ENCODE measurements at places on chromosomes 3 and 15.
A peak's percentile ranks its signal among the peaks of the same experiment; 100 is the strongest.

DNA sequence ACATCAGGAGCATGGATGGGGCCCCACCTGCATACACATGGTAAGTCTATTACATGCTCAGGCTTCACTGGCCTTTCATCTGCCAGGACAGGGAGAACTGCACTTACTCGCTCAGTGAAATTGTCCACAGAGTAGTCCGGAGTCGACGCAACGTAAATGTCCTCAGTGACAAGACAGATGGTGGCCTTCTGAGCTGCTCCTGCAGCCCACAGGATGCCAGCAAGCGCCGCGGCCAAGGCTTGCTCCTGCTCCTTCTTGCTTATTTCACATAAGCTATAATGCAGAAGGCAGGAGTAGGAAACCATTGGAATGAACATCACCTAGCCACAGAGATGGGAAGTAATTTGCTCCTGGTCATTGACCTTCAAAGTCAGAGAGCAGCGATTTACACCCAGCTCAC, 14.4 kb downstream of the MINDY4B start:
- no peak for DNase-seq

DNA sequence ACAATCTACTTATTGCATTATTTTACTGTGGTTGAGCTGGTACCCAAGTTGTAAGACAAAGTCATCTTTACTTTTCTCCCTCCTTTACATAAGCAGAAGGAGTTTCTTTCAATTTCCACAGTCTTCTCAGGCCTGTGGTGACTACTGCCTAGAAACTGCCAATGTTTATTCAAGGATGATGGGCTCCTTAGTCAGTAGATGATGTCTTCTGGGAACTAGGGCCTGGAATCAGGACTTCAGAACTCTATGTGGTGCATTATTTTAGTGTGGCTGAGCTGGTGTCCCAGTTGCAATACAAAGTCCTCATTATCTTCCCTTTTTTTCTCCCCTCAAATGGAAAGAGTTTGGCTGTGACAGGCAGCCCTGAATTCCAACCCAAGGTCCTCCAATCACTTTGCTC, 1762.5 kb downstream of the SI start:
- DNase-seq: no peak

GRCh38 chr3:183515968-183516851, 39.3 kb downstream of the KLHL6 start:
- no peak for DNase-seq

DNA sequence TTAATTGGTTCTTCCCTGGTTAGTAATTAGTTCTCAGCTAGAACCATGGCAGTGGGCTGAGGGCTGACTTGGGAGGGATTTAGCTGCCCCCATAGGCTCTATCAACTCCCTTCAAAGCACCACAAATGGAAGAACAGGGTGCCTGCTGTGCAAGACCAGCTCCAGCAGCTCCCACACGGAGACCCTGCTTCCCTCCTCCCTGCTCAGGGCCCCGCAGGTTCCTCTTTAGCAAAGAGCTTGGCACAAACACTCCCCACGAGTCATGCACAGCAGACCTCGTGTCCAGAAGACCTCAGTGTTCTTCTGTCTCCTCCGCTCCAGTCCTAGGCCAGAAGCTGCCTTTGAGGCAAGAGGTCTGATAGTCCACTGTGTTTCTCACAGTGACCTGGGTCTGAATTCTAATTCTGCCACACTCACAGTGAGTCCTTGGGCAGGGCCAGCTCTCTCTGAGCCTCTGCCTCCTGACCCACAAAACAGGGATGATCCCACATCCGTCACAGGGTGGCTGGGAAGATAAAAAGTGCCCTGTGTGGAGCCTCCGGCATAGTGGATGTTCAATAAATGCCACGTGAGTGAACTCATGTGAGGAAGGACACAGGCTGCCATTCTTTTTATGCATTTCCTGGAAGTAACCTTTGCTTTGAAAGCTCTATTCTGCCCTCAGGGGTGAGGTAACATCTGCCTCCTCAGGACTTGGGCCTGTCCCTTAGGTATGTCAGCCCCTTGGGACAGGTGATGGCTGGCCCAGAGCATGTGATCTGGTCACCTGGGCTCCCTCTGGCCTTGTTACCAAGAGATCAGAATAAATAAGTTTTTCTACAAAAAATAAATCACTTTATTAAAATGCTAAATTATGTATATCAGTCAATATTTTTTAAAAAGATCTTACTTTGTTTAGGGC, 7.6 kb downstream of the RAB6B start:
- no peak for DNase-seq

DNA sequence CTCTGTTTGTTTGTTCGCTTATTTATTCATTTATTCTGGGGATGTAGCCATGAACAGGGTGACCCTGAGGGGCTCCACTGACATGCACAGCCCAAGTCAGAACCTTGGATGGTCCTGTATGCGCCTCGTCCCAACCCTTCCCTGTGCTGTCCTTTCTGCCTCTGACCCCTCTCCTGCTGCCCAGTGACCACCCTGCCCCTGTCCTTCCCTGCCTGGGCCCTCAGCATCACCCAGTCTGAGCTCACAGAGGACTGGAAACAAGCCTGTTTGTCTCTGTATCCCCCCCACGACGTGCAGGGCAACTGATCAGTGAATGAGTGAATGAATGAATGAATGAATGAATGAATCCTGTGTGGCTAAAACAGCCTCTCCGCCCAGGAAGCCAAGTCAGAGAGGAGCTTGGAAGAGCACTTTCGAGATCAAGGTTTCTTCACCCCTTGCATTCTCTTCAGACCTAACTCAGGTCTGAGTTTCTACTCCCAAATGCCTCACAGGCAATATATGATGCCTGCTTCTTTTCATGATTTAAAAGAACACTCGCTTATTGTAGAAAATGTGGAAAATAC, 157.7 kb downstream of the SMAD6 start:
- DNase-seq: no peak

- peak; percentile 15 for DNase-seq
These were observed 274.0 kb downstream of the RYR3 start for GRCh38 chr15:33584797-33585196.

- DNase-seq: no peak
These were observed 11.9 kb upstream of the PARL start for GRCh38 chr3:183896610-183897009.

- DNase-seq: peak; percentile 84
These were observed 49.2 kb downstream of the LDHAL6B start for GRCh38 chr15:59255680-59256336.

DNA sequence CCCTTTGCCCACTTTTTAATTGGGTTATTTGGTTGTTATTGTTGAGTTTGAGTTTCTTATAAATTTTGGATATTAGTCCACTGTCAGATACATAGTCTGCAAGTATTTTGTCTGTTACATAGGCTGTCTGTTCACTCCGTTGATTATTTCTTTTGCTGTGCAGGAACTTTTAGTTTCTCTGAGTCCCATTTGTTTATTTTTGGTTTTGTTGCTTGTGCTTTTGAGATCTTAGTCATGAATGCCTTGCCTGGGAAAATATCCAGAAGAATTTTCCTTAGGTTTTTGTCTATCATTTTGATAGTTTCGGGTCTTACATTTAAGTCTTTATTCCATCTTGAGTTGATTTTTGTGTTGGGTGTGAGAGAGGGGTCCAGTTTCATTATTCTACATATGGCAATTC, 254.5 kb downstream of the NLGN1 start:
- DNase-seq: peak; percentile 10

DNA sequence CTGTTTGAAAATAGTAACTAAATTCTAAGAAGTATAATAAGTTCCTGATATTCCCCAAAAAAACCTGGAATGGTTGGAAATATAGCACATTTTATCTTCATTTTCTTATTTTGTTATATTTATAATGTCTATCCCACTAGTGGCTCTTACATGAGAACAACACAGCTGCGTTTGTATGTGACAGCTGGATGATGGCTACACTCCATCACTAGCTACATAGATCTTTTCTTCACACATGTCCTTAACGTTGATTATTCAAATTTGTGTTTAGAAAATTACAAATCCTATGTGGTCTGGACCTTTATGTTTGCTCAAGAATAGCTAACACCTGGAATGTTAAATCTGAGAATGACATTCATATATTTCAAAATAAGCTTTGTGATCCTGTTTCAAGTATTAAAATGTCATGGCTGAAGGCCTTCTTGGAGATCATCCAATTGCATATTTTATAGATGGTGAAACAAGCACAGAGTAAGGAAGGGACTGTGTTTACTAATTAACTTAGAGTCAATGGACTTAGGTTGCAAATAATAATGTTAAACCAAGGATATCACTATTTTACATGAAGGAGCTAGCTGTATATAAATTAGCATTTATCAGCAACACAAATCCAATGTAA, 60.8 kb downstream of the ATP13A5 start:
- DNase-seq: no peak

DNA sequence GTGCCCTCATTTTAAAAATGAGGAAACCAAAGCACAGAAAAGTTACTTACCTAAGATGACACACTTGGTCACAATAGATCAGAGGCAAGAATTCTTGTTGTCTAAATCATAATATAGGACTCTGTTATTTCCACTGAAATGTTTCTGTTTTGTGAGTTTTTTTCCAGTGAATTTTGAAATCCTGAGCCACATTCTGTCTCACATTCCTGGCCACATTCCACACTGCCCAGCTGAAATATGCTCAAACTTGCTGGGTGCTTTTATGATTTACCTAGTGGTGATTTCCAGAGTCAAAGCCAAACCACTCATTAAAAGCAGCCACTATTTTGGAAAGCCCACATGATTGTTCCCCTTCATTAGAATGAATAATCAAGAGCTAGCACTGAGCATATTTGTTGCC, 82.3 kb upstream of the NPHP3 start:
- no peak for DNase-seq

GRCh38 chr15:85642693-85643066, 152.0 kb downstream of the KLHL25 start:
- DNase-seq: peak; percentile 78

DNA sequence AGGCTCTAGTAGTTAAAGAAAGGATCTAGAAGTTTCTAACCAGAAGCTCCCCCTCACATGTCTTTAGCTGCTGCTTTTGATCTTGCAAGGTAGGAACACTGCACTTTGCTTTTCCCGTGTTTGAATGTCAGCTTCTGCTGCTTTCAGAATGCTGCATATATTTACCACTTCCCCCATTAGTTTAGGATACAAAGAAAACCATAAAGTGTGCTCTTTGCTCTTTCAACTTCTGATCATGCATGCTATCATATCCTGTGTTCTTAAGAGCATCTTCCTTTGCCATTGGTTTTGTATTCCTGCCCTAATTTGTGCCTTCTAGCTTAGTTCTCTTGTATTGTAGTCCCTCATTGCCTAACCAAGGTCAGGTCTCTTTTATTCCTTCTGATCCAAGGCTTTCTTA, 43.3 kb downstream of the ZNF609 start:
- no peak for DNase-seq

GRCh38 chr3:14290631-14291385, 111.6 kb upstream of the SLC6A6 start:
- DNase-seq: no peak

GRCh38 chr15:77782691-77783090, 150.0 kb upstream of the LINGO1 start:
- DNase-seq: no peak

DNA sequence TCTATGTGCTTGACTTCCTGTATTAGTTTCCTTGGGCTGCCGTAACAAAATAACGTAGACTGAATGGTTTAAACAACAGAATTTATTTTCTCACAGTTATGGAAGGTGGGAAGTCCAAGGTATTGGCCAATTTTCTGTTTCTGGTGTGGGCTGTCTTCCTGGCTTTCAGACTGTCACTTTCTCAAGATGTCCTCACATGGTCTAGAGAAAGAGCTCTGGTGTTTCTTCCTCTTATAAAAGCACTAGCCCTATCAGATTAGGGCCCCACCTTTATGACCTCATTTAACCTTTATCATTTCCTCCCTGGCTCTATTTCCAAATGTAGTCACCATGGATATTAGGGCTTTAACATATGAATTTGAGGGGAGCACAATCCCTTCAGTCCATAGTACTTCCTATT, 54.6 kb downstream of the SPRED1 start:
- DNase-seq: no peak

GRCh38 chr15:81253846-81254245, 57.2 kb downstream of the IL16 start:
- no peak for DNase-seq

DNA sequence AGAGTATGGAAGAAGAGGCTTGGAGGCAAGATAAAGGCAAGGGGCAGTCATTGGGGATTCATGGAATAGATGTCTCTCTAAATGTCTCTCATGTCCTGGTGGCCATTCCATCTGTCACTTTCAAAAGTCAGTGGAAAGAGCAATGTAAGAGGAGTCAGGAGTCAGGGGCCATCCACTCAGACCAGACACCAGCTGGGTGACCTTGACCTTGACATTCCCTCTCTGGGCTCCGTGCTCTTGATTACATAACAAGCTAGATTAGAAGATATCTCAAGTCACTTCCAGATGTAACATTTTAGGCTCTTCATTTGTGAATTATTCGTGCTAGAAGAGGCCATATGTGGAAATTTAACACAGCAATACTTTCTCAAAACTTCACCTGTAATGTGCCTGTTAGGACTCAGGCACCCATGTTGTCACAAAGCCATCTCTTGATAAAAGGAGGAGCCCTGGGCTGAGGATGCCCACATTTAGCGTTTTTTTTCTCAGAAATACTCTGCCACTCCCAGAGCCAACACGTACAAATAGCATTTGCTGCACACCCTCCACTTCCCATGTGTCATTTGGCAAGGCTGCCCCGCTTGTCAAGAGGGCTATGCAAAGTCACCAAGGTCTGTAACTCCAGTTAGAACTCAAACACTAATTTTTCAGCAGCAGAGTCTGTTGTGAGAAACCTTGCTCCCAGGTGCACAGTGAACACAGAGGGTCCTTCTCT, 321.7 kb downstream of the RORA start:
- DNase-seq: no peak

DNA sequence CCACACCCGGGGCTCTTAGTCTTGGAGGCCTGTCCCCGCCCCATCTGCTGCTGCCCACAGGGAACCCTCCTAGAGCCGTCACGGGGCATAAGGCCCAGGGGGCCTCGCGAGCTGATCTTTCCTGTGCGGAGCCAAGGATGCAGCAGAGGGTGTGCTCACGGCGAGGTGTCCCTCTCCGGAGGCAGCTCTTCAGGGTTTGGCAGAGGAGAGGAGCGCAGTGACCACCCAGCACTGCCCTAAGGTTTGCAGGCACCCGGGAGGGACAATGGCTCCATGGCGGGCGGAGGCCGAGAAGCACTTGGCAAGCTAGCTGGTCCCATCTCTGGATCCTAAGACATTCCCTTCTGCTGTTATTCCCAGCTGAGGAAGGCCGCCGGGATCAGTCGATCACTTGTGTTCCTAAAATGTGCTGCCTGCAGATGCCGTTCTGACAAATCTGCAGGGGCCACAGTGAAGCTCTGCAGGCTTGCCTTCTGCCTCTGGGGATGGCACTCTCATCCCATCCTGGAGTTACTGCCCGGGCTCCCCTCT, 47.4 kb upstream of the PCSK6 start:
- no peak for DNase-seq

- DNase-seq: no peak
These were observed 97.1 kb downstream of the ERC2 start for GRCh38 chr3:56370991-56371775.

- no peak for DNase-seq
These were observed 69.5 kb downstream of the CBLB start for GRCh38 chr3:105799286-105799685.

DNA sequence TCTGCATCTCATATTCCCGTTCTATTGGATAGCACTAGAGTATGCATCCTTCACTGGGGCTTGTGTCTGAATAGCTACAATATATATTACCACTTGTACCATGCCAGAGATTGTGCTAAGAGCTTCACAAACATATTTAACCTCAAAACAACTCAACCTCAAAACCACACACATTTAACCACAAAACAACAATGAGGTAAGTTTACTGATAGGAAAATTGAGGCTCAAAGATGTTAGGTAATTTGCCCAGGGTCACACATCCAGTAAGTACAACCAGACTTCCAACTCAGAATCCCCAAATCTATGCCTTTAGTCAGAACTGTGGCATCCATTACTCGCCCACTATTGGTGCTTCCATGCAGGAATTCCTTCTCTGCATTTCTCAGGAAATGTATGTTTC, 220.0 kb downstream of the FAM43A start:
- DNase-seq: peak; percentile 34

All from fibroblast of villous mesenchyme (primary cell).